ENCODE measurements at places on chromosomes 11 and 22.

DNA sequence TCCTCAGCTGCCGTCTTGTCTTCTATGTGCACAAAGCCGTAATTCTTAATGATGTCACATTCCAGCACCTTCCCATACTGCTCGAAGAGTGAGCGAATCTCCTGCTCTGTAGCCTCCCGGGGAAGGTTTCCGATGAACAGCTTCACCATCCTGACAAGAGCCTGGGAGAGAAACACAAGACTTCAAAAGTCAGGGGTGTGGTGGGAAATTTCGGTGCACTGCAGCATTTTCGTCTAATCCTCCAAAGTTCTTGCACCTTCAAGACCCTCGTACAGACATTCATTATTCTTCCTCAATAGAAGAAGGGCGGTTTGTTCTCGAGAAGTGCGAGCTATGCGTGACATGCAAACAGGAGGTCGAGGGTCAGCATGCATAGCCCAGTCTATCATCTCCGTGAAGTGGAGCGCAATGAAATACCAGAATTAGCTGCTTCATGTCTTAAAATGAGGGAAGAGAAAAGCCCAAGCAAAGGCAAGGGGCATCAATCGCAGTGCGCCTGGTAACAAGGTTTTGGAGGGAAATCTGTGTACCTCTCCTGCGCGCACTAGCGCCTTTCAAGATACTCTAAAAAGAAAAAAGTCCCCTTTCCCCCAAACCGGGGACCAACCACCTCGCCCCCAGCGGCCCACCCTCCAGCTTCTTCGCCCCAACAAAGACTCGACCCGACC lies 622 bp downstream of the RBM4B start:
- DNase-seq: no peak

GRCh38 chr22:42283278-42284201 lies 13.1 kb upstream of the TCF20 start:
- no peak for DNase-seq

DNA sequence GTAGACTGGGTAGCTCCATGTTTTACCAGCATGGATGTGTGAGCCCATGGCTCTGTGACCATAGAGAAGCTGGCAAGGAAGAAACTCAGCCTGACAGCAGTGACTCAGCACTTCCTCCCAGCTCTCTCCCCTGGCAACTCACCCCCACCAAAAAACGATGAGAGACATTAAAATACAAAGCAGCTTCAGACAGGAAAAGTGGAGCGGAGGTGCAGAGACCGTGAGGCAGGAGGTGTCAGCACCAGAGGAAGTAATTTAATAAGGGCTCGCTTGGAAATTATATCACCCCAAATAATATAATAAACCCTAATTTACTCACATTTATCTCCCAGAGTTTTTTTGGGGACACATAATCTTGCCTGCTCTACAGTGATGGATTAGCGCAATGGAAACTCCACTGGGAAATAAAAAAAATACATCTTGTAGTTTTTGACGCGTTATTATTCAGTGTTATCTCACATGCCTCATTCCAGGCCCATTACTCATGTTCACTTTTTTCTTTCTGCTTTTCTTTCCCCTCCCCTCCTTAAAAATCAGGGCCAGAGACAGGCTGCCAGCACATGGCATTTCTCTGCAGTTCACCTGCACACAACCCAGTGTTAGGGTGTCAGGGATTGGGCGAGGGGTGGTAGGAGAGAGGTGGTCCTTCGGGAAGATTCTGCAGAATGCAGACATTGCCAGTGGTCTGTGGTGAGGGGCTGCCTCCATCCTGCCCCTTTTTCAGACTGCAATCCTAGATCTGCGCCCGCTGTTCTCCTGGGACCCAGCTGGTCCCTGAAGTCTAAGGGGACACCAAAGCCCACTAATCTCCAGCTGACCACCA lies 170.8 kb downstream of the BUD13 start:
- no peak for DNase-seq

DNA sequence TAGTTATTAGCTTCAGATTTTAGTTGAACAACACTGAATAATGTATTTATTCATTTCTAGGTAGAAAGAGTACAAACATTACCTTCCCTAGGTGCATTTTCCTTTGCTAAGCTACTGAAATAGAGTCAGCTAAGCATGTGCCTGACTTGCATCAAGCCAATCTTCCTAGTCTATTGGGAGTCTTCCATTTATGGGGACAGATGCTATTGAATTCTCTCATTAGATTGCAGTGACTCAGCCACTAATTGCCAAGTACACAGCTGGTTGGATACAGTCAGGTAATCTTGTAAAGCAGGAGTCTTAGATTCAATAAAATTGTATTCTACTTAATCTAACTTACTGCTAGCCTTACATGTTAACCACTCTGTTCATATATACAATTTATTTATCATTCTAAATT lies 55.2 kb upstream of the RPS13 start:
- no peak for DNase-seq

- DNase-seq: no peak
These were observed 29.8 kb downstream of the TEAD1 start for GRCh38 chr11:12704049-12704448.

DNA sequence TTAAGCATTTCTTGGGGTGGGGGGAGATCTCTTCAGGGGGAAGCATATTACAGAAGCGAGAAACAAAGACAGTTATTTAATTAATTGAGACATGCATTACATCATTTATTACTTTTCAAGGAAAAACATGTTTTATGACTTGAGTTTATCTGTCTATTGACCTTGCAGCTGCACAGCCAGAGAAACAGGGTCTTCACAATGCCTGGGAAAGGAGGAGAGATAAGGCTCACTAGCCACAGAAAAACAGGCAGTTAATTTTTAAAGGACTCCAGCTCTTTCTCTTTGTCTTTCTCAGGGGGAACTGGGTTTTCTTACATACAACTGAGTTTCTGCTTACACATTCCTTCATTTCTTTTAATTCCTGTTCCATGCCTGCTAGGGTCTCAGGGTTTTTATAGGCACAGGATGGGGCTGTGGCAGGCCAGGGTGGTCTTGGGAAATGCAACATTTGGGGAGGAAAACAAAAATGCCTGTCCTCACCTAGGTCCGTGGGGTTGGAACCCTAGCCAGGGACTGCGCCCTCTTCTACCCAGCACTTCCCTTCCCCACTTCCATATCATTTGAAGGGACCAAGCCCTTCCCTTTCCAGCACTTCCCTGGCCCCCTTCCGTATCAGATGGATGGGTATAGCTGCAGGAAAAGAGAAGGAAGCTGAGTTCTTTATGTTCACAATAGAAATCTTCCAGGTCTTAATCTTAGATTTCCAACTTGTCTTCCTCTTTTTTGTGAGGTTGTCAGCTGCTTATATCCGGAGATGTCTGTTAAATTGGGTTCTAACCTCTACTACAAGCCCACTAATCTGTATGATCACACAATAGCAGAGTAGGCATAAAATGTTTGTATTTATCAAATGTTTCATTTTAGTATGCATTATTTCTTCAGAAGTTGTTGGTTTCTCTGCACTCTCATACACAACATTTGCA lies 38.3 kb downstream of the BIRC2 start:
- DNase-seq: no peak

- no peak for DNase-seq
These were observed 1.3 kb downstream of the STX3 start for GRCh38 chr11:59756558-59756840.

GRCh38 chr11:95100191-95100648 lies 10.6 kb downstream of the ENDOD1 start:
- DNase-seq: no peak

- no peak for DNase-seq
These were observed 16.5 kb downstream of the SYT13 start for GRCh38 chr11:45269678-45270077.

GRCh38 chr11:37468344-37468743 lies 870.3 kb upstream of the RAG2 start:
- DNase-seq: no peak

- no peak for DNase-seq
These were observed 62.7 kb downstream of the SPECC1L start for GRCh38 chr22:24333301-24333700.

DNA sequence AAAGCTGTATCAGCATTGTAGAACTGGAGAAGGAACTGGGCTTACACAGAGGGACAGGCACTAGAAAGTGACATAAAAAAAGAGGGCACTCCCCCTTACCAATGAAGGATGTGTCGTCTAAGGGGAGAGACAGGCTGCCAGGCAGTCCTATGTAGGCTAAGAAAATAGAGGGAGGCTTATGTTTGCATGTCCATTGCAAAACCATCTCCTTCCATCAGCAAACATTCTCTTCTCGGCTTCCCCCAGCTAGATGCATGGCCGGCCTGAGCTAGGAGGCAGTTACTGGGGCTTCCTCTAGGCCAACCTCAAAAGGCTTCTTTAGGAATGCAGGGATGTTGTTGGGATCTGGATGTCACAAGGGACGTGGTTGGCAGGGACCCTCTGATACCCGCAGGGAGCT lies 139.1 kb downstream of the PKNOX2 start:
- DNase-seq: no peak

DNA sequence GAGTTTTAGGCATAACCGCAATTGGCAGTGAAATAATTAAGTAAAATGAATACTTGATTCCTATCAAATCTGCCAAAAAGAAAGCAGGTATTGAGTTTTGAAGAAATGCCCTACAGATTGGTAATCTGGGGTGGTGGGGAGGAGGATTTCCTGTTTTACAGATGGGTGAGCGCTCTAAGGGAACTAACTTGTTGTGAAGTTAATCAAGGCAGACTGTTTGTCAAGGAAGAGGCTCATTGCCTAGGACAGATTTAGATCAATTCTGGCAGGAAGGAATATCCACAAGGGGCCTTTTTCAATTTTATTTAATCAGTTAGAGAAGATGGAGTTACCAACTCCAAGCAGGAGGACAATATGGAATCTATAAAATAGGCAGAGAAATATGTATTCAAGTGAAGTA lies 271.5 kb upstream of the CCDC90B start:
- no peak for DNase-seq

DNA sequence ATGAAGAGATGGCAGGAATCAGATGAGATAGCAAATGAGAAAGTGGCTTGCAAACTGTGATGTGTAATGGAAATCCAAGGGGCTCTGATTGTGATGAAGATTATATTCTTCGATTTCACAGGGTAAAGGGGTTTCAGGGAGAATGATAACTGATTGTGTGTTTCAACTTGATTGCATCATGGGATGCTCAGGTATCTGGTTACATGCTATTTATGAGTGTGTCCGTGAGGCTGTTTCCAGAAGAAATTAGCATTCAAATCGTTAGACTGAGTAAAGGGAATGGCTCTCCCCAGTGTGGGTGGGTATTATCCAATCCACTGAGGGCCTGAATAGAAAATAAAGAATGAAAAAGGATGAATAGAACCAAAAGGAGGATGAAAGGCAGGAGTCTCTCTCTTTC lies 278.7 kb upstream of the LARGE1 start:
- no peak for DNase-seq

GRCh38 chr11:90124946-90125345 lies 9.5 kb upstream of the NAALAD2 start:
- no peak for DNase-seq

DNA sequence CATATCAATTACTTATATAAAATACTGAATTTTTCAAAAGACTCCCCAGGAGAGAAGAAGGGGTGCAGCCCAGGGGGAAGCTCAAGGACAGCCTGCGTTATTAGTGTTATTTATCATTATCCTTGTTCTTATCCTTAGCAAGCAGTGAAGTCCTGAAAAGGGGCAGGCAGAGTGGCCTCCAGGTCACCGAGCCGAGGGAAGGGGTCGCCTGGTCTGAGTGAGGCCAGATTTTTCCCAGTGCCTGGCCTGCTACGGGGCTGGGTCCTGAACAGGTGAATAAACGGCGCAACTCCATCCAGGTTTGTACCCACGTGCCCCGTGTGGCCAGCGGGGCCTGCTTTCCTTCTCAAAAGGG lies 123.7 kb downstream of the BRD1 start:
- no peak for DNase-seq

- DNase-seq: no peak
These were observed 904.5 kb upstream of the API5 start for GRCh38 chr11:42407341-42407740.

- no peak for DNase-seq
These were observed 114.5 kb downstream of the MAML2 start for GRCh38 chr11:96228473-96228891.

DNA sequence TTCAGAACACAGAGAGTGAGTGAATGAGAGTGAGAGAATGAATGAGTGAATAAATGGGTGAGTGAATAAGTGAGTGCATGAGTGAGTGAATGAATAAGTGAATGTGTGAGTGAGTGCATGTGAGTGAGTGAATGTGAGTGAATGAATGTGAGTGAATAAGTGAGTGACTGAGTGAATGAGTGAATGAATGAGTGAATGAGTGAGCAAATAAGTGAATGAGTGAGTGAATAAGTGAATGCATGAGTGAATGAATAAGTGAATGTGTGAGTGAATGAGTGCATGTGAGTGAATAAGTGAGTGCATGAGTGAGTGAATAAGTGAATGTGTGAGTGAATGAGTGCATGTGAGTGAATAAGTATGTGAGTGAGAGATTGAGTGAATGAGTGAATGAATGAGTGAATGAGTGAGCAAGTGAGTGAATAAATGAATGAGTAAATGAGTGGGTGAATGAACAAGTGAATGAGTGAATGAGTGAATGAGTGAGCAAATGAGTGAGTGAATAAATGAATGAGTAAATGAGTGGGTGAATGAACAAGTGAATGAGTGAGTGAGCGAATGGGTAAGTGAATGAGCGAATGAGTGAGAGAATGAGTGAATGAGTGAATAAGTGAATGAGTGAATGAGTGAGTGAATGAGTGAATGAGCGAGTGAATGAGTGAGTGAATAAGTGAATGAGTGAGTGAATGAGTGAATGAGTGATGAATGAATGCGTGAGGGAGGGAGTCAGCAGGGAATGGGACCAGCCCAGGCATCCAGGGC lies 21.3 kb upstream of the MUC5B start:
- DNase-seq: no peak

- no peak for DNase-seq
These were observed 47.4 kb downstream of the SYT13 start for GRCh38 chr11:45238724-45239123.

GRCh38 chr11:1511937-1512496 lies 25.4 kb upstream of the MOB2 start:
- no peak for DNase-seq

DNA sequence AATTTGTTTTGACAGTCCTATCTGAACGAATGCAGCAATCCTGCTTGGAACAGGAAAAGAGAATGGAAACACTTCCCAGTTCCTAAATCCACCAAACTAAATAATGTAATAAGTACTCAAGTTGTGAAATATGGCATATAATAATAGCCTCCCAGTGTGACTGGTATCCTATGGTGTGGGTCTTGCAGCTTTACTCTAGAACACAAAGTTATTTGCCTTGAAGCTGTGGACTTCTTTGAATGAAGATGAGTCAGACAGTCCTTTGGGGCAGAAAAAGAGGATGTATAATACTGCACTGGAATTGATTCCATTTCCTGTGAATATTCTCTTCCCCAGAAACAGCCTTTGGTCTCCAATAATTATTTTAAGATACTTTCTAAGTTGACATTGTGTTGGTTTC lies 887.0 kb downstream of the KCNA4 start:
- no peak for DNase-seq

GRCh38 chr11:120304526-120304925 lies 20.6 kb upstream of the TLCD5 start:
- DNase-seq: no peak

DNA sequence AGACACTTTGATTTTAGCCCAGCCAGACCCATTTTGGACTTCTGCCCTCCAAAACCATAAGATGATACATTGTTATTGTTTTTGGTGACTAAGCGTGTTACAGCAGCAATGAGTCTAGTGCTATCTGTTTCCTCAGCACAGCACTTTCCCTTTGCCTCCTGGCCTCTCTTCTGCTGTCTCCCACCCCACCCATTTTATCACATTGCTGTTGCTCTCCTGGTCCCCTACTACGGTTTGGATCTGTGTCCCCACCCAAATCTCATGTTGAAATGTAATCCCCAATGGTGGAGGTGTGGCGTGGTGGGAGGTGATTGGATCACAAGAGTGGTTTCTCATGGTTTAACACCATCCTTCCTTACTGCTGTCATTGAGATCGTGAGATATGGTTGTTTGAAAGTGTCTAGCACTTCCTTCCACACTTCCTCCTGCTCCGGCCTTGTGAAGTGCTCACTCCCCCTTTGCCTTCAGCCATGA lies 59.8 kb upstream of the CD82 start:
- DNase-seq: no peak
